Ecto neural progenitor cell (in vitro differentiated cells): ENCODE measurements at places on chromosomes 6 and 20.

DNA sequence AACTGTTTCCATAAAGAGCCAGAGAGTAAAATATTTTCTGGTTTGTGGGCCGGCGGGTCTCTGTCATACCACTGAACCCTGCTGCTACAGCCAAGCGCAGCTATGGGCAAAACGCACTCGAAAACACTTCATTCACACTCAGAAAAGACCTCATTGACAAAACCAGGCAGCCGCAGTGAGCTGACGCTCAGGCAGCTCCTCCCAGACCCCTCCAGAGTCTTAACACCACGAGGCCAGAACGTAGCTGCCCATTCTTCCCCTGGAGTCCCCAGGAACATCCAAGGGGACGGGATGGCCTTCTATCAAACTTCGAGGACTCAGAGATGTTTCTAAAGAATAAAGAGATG, 35.6 kb upstream of the ZBP1 start:
- peak; percentile 31 for DNase-seq

GRCh38 chr6:135176464-135176863, 4.6 kb upstream of the MYB start:
- no peak for DNase-seq

GRCh38 chr6:75409286-75409685, 84.3 kb downstream of the FILIP1 start:
- DNase-seq, result no peak

- no peak for DNase-seq
Observed at GRCh38 chr20:45238139-45238538, 16.2 kb downstream of the SLPI start.

DNA sequence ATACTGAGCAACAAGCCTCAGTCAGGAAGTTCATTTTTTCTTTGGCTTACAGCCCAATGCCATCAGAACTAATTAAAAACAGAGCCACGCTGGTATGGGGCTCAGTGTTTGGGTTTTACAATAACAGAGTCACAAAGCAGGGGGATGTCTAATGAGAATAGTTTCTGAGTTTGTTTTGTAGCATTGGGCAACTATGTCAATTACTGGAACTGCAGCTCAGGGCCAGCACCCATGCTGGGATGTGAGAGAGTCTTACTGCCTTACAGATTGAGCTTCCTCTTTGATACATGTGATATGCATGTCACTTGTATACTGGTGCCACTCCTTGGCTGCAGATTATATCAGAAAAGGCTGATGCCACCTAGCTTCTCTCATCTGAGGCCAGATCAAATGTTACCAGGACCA, 117.6 kb downstream of the TFAP2B start:
- DNase-seq, result no peak

- DNase-seq, result no peak
Observed at GRCh38 chr6:53306819-53307347, 41.9 kb downstream of the ELOVL5 start.

DNA sequence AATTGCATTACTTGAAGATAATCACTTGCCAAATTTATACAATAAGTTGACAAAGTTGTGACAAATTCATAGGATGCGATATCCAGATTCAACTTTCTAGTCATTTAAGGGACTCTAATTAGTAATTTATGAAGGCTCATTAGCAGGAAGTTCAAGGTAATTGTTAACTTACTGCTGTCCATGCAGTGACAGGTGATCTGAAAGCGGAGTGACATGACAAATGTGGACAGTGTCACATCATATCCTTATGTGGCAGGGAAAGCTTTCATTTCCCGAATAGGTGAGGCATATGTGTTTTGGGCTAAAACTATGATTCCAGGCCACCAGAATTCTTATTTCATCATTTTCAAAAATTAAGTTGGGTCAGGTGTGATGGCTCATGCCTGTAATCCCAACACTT, 115.9 kb upstream of the BMP2 start:
- no peak for DNase-seq

GRCh38 chr6:126546541-126547120, 206.7 kb downstream of the CENPW start:
- no peak for DNase-seq

DNA sequence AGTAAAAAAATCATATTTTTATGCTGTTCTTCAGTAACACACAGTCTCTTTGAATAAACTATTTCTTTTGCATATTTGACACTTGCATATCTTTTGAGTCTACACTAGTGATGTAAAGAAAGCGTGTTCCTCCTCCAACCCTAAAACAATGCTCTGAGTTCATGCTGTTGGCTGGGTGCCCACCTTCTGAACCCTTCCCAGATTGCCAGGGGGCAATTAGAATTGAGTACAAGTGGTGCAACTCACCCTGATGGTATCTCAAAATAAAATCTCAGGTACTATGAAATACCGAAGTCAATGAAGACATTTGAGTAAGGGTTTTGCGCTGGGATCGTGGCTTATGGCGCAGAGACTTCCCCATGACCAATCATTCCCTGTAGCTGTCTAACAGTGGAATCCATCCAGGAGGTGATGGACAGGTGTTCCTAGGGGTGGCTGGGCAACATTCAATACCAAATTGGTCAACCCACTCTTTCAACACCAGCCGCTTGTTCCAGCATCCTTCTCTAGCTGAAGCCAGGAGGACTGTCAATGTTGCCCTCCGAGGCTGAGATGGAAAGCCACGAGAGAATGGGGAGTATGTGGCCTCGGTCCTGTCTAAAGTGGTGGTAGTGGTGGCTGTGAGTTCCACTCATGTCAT, 94.4 kb upstream of the ZNFX1 start:
- no peak for DNase-seq

GRCh38 chr6:41193884-41194283, 7.1 kb downstream of the TREML2 start:
- DNase-seq, result no peak

DNA sequence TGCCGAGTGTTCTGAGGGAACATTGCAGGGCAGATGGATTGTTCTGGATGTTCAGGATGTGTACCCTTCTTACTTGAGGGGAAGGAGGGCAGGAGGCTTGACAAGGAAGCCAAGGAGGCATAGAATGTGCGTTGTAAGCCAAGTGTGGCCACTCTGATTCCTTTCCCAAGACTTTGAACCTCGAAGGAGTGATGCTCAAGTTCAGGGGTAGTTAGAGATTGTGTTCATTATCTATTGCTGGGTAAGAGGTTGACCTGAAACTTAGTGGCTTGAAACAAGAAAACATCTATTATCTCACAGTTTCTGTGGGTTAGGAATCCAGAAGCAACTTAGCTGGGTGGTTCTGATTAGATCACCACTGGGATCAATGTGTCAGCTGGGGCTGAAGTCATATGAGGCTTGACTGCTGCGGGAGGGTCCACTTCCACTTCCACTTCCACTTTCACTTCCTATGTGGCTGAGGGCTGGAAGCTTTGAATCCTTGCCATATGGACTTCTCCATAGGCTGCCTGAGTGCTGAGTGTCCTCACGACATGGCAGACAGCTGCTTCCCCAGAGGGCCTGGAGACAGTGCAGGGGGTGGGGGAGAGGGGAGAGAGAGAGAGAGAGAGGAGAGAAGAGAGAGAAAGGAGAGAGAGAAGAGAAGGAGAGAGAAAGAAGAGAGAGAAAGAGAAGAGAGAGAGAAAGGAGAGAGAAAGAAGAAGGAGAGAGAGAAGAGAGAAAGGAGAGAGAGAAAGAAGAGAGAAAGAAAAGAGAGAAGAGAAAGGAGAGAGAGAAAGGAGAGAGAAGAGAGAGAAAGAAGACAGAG, 6.9 kb upstream of the CD40 start:
- no peak for DNase-seq
